NCI-H1436 treated with DMSO at 0.1 percent for 48 hours (cell line): ENCODE measurements at places on chromosomes 3 and 15.

DNA sequence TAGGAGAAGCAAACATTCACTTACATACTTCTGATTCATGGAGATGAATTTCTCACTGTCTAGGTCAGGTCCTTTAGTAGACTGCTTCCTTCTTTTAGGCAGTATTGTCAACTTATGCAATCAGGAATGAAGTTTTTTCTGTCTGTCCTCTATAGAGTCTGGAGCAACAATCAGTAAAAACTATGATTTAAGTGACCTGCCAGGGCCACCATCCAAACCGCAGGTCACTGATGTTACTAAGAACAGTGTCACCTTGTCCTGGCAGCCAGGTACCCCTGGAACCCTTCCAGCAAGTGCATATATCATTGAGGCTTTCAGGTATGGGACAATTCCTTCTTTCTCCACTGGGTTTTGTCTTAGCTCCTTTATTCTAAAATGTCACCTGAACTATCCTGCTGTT lies 523.1 kb downstream of the ROBO2 start:
- DNase-seq, result no peak

DNA sequence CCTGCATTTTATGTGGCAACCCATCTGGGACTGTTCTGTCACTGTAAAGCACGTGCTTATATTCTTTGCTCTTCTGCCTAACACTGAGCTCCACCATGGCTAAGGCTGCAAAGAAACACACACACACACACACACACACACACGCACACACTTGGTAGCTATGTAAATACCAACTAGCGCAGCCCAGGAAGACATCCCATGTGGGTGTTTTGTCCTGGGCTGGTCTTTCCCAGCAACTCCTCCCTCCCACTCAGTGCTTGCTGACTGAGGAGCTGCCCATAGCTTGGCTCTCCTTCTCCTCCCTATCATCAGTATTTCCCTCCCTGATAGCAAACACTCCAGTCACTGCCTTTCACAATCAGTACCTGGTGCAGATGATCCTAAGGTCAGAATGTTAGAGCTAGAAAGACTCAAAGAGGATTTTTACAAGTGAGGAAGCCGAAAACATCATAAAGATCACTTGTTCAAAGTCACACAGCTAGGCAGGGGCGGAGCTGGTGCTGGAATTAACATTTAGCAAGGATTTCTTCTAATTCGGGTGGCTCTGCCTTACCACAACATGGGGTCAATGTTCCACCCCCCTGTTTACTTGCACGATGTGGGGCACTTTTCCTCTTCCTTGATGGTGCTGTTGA lies 377.1 kb upstream of the TBL1XR1 start:
- no peak for DNase-seq

- DNase-seq, result no peak
Observed at GRCh38 chr3:179666030-179666429, 13.2 kb downstream of the USP13 start.

GRCh38 chr3:31947162-31947561 lies 33.9 kb downstream of the OSBPL10 start:
- DNase-seq, result no peak

GRCh38 chr3:89946884-89947283 lies 839.5 kb downstream of the EPHA3 start:
- no peak for DNase-seq

GRCh38 chr15:81152799-81153198 lies 18.7 kb downstream of the CFAP161 start:
- no peak for DNase-seq

- no peak for DNase-seq
Observed at GRCh38 chr15:39530480-39531342, 50.2 kb upstream of the THBS1 start.

DNA sequence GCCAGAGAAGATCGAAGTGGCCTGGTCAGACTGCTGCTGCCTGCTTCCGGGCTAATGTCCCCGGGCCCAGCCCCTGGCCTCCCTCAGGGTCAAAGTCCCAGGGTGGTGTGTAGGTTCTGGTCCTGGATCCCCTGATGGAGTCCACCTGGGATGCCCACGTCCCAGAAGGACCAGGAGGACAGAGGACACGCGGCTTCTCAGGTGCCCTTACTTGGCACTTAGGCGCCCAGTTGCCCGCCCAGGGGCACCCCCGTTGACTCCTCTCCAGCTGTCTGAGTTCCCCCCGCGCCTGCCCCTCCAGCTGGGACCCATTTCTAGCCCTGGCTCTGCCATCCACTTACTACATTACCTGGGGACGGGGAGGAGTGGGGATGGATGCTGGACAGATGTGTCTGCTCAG lies 44.6 kb downstream of the LINGO1 start:
- DNase-seq, result no peak

DNA sequence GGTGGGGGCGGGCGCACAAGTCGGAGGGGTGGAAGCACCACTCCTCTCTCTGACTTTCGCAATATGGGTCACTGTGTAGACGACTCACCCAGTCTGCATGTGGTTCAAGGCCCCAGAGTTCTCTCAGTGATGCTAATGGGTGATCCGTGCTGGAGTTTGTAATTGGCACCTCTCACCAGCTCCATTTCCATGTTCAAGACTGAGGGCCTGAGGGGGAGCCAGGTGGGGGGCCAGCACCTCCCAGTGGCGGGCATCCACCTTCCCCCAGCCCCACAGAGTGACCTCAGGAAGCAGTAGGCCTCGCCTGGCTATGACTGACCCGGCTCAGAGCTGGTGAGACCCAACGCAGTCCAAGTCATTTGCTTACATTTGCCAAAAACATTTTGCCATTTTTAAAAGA lies 230.0 kb upstream of the ST8SIA2 start:
- no peak for DNase-seq

GRCh38 chr3:15091575-15091974 lies 7.4 kb downstream of the RBSN start:
- no peak for DNase-seq

- no peak for DNase-seq
Observed at GRCh38 chr3:188822004-188822403, 349.8 kb upstream of the TPRG1 start.
